DND-41 (cell line): ENCODE measurements at places on chromosomes 2 and 18.

GRCh38 chr18:62325806-62326645 lies 916 bp downstream of the TNFRSF11A start:
- H3K4me3 ChIP-seq, result no peak overlapping the region
- no peaks in the 10 kb centered on the region for H3K36me3 ChIP-seq
- H3K4me1 ChIP-seq, result no peaks in the 10 kb centered on the region

GRCh38 chr18:6729247-6730091 lies at the start of gene ARHGAP28:
Gene ARHGAP28 (plus strand): TSS chr18:6729716. CDS start chr18:6729822, 106 bp downstream.
- no peaks in the 10 kb centered on the region for H3K27me3 ChIP-seq
- H3K27ac ChIP-seq, result no peak within 1 kb of the TSS
- H3K36me3 ChIP-seq, result no peaks in the 10 kb centered on the region
- DNase-seq, result no peak

GRCh38 chr18:54968807-54969206 lies 9.5 kb upstream of the CCDC68 start:
- H3K4me1 ChIP-seq, result no peaks in the 10 kb centered on the region
- no peaks in the 10 kb centered on the region for H3K27me3 ChIP-seq
- no peak overlapping the region for H3K4me3 ChIP-seq
- no peaks in the 10 kb centered on the region for H3K36me3 ChIP-seq
- DNase-seq, result no peak

- no peak overlapping the region for H3K27ac ChIP-seq
- H3K36me3 ChIP-seq, result no peaks in the 10 kb centered on the region
- no peak overlapping the region for H3K4me3 ChIP-seq
- H3K4me1 ChIP-seq, result no peaks in the 10 kb centered on the region
- no peak for DNase-seq
Observed at GRCh38 chr18:3554091-3554601, 104.2 kb downstream of the TGIF1 start.

GRCh38 chr2:169845016-169845415 lies 17.8 kb downstream of the UBR3 start:
- no peak overlapping the region for H3K4me3 ChIP-seq
- no peak overlapping the region for H3K27ac ChIP-seq
- H3K27me3 ChIP-seq, result no peaks in the 10 kb centered on the region

GRCh38 chr2:172488556-172488955 lies 61.2 kb downstream of the ITGA6 start:
- DNase-seq, result no peak
- no peaks in the 10 kb centered on the region for H3K4me1 ChIP-seq
- no peak overlapping the region for H3K27ac ChIP-seq
- H3K36me3 ChIP-seq, result 0 out of 2 replicates have a peak, but pooled peaks cover 4% of the 10 kb centered on the region

DNA sequence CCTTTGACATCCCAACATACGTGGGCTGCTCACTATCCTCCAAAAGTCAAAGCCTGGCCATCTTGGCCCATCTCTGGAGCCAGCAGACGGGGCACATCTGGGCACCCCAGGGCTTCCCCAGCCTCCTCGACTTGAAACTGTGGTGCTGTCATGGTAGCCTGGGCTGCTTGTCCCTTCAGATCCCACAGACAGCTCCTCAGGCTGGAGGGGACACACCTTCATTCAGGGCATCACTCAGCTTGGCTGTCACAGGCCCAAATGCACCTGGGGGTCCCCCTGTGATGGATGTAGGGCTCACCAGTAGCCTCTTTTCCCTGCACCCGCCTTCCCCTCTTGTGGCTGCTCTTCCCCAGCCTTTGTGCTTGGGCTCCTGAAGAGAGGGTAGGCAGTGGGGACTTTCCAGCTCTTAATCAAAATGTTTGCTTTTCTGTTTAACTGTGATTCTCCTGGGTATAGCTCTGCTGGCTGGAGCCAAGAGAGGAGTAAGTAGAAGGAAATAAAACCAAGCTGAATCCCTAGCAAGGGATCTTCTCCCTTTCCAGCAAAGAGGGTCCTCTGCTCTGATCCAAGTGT lies 92.3 kb downstream of the GYPC start:
- H3K27ac ChIP-seq, result no peak overlapping the region
- DNase-seq, result no peak
- H3K36me3 ChIP-seq, result no peaks in the 10 kb centered on the region
- H3K27me3 ChIP-seq, result peaks cover 5% of the 10 kb centered on the region

DNA sequence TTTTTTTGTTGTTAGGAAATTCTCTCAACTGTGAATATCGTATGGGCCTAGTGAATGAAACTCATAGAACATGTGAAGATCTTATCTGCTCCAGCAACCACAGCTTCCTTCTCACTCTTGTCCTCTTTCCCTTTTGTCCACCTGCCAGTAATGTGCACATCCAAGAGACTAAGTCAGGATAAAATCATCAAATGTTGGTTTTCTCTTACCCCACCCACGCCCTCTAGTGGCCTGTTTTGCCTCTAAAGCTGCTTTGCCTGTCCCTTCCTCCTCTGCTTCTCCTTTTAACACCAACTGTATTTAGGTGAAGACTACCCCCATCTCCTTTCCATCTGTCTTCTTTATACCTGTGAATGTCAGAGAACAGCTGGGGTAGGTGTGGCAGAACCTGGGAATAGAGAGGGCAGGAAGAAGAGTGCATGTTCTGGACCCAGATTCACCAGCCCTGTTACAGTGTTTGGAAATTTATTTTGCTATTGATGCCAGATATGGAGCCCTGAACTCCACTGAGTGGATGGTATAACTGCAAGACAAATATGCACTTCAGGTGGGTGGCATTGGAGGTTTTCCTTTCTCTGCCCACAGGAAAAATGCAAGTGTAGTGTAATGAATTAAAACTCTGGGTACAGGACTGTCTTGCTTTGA lies 8.4 kb upstream of the MGAT5 start:
- H3K4me1 ChIP-seq, result peaks cover 33% of the 10 kb centered on the region
- H3K36me3 ChIP-seq, result 0 out of 2 replicates have a peak, but pooled peaks cover 2% of the 10 kb centered on the region
- peak; percentile 88 for DNase-seq
- no peak overlapping the region for H3K4me3 ChIP-seq

DNA sequence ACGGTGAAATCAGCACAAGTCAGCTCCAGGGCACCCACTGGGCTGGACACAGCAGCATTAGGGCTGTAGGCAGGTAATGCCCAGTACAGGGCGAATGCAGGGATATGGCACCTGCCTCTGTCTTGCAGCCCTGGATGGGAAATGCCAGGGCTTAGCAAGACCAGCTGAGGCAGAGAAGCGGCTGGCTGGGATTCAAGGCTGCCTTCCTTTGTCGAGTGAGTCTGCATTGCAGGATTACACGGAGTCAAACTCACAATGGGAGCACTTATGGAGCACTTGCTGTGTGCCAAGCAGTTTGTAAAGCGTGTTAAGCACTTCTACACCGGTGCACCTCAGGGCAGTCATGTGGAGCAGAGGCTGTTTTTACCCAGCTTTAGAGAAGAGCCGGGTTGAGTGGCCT lies 87.3 kb upstream of the HDAC4 start:
- no peaks in the 10 kb centered on the region for H3K36me3 ChIP-seq
- DNase-seq, result no peak
- no peaks in the 10 kb centered on the region for H3K27me3 ChIP-seq
